ENCODE measurements at places on chromosomes 6 and 20.
A peak's percentile ranks its signal among the peaks of the same experiment; 100 is the strongest.

DNA sequence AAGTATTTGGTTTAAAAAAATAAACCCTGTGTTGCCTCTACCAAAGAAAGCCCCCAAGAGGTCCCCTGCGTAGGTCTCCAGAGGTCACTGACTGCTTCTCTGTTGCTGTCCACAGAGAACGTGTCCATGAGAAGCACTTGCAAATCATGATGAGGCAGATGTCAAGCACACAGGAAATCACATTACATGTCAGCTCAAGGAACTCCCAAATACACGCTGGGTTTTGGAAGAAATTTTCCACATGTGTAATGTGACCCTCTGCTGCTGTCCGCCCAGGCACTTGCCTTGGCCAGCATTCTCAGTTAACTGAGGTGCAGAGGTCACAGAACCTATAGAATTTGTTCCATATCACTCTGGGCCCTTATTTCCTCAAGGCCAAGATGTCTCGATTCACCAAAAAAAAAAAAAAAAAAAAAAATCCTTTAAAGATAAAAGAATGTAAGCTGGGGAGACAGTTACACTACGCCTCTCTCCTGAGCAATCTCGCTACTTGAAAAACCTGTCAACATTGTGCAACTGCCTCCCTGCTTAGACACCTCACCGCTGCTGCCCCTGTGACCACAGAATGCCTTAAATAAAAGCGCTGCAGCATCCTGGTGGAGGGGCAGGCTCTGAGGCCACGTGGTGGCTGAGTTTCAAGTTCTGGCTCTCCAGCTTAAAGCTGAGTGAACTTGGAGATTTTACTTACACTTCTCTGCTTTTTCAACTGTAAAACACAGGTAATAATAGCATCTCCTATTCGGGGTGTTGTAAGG, 42.3 kb downstream of the SLC22A23 start:
- peak; percentile 24 for DNase-seq

GRCh38 chr20:60203451-60203850, 245.2 kb downstream of the CDH26 start:
- DNase-seq = peak; percentile 73

DNA sequence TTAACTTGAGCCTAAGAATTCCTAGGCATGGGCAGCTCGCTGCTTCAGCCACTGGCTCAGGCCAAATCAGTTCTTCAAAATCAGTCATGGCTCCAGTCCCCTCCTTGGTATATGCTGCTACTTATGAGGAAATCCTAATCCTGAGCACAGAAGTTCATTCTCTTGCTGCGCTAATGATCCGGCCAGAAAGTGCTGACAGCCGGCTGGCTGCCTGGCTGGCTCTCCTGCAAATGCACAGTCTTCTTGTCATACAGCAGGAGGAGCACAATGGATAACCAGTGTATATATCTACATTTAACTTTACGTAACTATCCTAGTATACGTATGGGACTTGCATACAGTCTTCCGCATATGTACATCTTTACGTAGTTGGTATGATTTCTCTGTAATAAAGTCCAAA, 500.8 kb downstream of the PRKN start:
- no peak for DNase-seq

GRCh38 chr20:7161690-7162089, 394.2 kb downstream of the BMP2 start:
- DNase-seq = peak; percentile 7

DNA sequence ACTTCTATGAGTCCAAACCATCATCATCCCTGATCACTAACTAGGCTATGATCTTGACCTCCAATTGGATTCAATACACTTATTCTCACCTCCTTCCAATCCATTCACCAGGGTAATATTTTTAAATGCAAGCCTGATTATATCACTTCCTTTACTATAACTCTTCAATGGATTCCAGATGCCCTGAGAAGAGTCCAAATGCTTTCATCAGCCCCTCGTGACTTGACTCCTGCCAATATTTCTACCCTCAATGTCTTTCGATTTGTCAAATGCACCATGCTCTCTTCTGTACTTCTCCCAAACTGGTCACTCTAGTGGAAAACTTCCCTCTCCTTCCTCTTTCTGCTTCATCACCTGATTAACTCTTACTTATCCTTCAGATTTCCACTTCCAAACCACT, 70.8 kb downstream of the CD164 start:
- no peak for DNase-seq

DNA sequence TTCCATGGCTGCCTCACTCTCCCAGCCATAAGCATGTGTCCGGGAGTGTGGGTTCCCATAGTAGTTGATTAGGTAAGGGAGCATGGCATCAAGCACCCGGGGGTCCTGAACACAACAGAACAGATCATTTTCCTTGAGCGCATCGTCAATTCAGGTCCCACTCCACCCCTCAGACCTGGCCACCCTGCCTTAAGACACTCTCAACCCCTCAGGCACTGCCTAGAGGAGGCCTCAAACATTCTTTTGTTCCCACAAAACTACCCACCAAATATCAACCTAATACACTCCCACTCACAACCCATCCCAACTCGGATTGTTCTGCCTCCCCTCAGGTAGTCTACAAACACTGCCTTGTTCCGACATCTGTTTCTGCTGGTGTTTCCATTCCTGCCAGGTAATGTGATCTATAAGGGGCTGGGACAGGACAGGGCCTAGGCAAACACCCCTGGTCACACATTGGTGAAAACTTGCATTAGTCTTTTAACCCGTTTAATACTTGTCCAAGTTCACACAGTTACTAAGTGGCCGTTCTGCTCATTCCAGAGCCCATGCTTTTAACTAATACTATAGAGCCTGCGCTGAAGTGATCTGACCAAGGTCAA, 1.4 kb downstream of the NFS1 start:
- no peak for DNase-seq

GRCh38 chr6:72691249-72691648, 69.4 kb downstream of the KCNQ5 start:
- no peak for DNase-seq

DNA sequence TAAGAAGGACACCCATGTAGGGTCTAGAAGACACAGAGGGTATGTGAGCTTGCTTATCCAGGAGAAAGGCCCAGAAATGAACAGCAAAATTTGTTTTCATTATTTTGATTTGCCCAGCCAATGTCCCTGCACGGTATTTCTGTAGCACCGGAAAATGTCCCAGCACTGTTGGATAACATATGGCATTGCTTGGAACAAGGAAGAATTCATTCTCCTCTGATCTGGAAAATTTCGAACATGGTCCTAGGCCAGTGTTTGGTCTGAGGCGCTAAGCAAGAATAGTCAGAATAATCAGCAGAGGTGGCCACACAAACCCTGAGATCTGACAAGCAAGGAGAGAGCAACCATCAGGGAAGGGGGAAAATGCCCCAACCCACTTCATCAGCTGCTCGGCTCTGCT, 26.6 kb downstream of the ROS1 start:
- DNase-seq = no peak

GRCh38 chr20:1631309-1632151, 11.7 kb upstream of the SIRPB1 start:
- no peak for DNase-seq

GRCh38 chr6:3194535-3195419, 32.7 kb downstream of the TUBB2B start:
- DNase-seq = no peak

GRCh38 chr6:6915219-6915618, 192.5 kb upstream of the RREB1 start:
- no peak for DNase-seq

DNA sequence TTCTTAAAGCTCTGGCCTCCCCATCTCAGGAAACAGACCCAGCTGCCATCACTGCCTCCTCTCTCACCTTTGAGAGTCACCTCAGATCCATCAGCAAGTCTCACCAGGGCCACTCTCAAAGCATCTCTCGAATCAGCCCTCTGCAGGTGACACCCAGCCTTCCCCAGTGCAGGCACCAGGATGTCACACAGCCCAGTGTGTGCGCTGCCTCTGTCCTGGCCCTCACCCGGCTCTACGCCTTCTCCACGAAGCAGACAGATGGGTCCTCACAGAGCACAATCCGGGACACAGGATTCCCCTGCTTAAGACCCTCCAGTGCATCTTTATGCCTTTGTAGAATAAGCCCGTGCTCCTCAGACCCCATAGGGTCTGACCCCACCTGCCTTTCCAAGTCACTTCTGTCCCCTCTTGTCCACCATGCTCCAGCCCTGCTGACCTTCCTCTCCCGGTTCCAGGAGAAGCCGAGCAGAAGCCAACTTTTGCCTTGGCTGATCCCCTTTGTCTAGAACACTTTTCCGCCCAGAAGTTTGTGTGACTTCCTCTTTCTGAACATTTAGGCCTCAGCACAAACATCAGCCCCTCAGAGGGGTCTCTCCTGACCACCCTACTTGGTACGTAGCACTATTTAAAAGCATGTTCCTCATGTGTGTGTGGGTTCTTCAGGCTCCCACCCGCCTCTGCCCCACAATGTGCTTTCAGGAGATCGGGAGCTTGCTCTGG, 60.2 kb downstream of the PSMG4 start:
- no peak for DNase-seq

- DNase-seq = no peak
Observed at GRCh38 chr6:65700561-65700960, 6.5 kb downstream of the EYS start.

- DNase-seq = no peak
Observed at GRCh38 chr6:90765895-90766294, 179.0 kb upstream of the MAP3K7 start.

- no peak for DNase-seq
Observed at GRCh38 chr20:19785173-19785982, 27.3 kb downstream of the RIN2 start.

- no peak for DNase-seq
Observed at GRCh38 chr6:116579143-116579542, 7.8 kb downstream of the RWDD1 start.

- DNase-seq = no peak
Observed at GRCh38 chr6:75743971-75744370, 5.1 kb upstream of the MYO6 start.
